Epithelial cell of esophagus (primary cell): ENCODE measurements at places on chromosomes 6 and 20.
A peak's percentile ranks its signal among the peaks of the same experiment; 100 is the strongest.

DNA sequence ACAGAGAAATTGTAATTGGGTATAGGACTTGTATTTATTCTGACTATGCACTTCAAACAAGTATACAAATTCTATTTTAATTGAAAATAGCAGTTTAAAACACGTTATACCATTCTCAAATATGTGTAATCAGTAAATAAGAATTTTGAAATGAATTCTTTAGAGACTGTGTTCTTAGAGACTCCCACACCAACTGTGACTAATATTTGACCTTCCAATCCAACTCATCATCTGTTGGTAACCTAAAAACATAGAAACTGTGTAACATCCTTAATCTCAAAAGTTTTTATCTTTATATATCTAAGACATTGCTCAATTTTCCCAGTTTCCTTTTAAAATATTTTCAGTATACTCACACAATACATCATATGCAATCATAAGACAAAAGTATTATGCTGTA is 83.9 kb downstream of the KHDRBS2 start:
- DNase-seq: no peak

GRCh38 chr6:72420409-72420808 is 201.5 kb upstream of the KCNQ5 start:
- no peak for DNase-seq

DNA sequence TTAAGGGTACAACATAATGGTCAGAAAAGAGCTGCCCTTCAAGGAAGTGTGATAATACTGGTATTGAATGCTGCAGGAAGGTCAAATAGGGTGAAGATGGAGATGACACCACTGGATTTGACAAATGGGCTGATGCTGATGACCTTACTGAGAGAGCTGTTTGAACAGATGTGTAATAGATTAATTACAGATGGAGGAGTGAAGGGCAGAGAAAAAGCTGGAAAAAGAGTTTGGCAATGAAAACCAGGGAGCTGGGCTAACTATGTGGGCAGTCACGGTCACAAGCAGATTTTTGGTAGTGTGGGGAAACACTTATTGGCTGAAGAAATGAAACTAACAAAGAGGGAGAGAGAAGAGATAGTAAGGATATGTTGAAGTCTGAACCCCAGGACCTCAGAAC is 83.6 kb upstream of the ENPP5 start:
- DNase-seq: no peak

GRCh38 chr6:163717106-163717764 is 302.7 kb downstream of the QKI start:
- no peak for DNase-seq

DNA sequence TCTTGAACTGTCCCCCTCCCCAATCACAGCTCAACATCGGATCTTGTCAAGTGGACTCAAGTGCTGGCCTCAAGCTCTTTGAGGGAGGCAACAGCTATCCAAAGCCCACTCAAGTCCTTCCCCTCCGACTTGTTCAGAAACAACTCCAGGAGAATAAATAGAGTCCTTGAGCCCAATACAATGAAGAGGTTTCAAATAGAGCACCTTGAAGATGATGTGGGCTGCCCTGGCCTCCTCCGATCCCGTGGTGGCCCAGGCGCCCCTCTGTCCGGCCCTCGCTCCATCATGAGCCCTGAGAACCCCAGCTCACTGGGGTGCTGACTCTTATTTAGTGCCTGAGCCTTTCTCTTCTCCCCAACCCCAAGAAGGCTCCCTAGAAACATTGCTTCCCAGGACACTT is 164.3 kb upstream of the PMEPA1 start:
- DNase-seq: no peak

GRCh38 chr6:130945401-130945919 is 117.6 kb downstream of the EPB41L2 start:
- DNase-seq: peak; percentile 3

DNA sequence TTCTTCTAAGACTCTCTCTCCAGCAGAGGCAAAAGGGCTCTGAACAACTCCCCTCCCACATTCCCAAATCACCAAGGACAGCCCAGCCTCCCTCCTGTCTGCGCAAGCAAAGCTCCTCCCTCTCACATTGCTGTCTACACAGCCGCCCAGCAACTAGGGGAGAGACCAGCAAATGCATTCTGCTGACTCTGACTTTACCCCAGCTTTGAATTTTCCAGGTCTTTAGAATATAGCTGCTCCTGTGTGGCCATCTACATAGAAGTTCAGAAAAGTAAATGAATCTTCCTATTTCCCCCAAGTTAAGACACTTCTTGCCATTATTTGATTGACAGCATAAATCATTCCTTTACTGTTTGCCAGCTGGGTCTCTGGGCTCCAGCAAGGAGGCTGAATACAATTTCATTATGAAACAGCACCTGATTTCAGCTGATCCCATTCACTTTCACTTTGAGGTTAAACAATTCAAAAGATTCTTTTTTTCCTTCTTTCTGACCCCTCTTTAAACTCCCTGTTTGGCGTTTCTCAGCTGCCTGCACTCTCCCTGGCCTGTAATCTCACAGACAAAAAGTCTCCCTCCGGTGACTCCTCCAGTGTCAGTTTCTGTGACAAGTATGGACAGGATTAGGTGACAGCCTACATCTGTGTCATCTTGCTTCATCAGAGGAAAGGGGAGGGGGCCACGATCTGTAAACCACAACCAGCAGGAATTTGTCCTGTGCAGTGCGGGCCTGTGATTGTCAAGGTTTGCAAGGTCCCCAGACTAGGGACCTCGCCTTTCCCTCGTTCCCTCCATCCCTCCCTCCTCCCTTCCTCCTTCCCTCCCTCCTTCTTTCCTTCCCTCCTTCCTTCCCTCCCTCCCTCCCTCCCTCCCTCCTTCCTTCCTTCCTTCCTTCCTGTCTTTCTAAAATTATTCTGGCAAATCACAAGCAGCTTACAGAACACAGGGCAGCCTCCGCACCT is 205.6 kb upstream of the RIN2 start:
- peak; percentile 30 for DNase-seq

DNA sequence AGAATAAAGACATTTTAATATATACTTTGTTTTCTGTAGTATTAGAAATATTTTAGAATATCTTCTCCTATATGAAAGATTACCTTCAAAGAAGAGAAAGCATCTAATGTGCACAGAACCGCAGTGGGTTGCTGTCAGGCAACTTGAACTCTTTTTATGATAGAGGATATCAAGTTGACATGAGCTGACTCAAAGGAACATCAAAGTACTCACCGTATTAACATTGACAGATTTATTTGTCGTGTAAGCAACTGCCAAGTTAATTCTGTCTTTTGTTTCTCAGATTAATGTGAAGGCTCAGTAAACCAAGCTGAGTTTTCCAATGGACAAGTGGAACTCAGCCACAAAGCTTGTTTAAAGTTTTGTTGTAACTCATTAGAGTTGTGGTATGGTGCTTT is 2.2 kb upstream of the GINM1 start:
- no peak for DNase-seq

DNA sequence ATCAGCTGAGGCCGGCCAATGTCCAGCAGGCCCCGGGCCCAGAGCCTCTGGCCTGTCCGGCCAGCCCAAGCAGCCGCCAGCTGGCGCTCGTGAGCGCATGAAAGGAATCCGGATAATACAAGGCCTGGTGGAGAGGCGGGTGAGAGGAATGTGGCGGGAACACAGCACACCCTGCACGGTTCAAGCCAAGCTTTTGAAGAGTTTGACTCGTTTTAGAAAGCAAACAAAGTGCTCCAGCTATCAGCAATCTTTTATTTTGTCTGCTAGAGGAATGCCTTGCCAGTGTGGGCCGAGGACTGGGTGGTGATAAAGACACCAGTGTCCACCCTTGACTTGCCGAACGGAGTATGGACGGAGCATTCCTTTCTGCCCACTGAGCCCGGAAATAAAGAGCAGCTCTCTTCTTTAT is 9.3 kb upstream of the NEDD9 start:
- DNase-seq: no peak

GRCh38 chr6:47714802-47715201 is 16.4 kb downstream of the ADGRF4 start:
- DNase-seq: no peak

- no peak for DNase-seq
These were observed 614.9 kb downstream of the CDH26 start for GRCh38 chr20:60573003-60573680.

GRCh38 chr6:84197708-84198107 is 29.7 kb downstream of the CEP162 start:
- DNase-seq: no peak

- peak; percentile 47 for DNase-seq
These were observed 246.7 kb downstream of the CD109 start for GRCh38 chr6:73942592-73943186.

DNA sequence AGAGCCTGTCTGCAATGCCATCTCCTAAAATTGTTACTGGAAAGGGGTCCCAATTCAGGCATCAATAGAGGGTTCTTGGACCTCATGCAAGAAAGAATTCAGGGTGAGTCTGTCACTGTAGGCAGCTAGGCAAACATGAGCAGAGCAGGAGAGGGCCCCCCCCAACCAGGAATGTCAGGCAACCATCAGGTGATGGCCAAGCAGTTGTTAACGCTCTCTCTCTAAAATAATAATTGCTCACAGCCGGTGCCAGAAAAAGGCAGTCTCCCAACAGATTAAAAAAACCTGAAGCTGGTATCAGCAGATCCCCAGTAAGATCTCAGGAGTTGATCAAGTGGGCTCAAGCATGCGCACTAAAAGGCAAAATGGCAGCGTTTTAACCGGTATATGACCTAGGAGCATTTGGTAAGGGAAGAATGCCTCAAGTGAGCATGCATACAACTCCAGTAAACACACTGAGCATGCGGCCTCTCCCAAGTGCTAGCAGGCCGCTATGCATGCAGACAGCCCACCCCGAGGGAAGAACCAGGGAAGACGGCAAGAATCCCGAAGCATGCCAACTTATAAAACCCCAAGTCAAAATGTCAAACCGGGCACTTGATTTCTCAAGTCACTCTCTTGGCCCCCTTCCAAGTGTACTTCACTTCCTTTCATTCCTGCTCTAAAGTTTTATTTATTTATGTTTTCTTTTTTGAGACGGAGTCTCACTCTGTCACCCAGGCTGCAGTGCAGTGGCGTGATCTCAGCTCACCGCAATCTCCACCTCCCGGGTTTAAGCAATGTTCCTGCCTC is 44.0 kb upstream of the RNGTT start:
- DNase-seq: peak; percentile 13

DNA sequence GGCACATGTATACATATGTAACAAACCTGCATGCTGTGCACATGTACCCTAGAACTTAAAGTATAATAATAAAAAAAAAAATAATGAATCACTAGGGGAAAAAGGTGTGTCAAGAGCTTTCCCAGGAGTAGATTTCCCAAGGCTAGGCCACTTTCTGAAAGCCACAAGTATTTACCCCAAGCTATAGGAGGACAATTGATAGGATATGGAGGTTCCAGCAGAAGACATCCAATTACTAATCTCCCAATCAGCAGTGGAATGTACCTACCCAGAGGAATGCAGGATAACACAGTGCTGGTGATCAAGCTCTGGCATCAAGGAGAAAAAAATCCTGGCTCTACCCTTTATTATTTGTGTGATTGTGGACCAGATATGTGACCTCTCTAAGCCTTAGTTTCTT is 562.7 kb downstream of the RFPL4B start:
- DNase-seq: peak; percentile 56

GRCh38 chr20:15886250-15886649 is 687.0 kb downstream of the KIF16B start:
- DNase-seq: no peak

GRCh38 chr6:41371461-41371991 is 36.1 kb downstream of the NCR2 start:
- peak; percentile 7 for DNase-seq

DNA sequence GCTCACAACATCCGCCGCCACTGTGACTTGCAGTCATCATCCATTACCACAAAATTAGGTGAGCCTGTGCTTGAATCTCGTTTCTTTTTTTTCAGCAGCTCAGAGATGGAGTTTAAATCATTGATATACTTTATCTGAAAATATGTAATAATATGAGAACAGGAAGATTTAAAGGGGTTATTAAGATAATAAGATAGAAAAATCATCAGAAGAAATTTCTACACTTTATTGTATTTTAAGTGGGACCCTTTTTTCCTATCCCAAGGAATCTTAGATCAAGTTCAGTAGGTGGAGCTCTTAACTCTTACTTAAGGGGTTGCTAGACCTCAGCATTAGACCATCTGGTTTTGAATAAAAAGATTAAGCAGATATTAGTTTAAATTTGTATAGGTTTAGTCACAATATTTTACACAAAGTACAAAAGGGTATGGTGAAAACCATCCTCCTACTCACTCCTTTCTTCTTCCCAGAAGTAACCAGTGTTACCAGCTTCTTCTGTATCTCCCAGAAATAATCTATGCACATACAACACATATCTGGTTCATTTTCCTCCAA is 9.4 kb upstream of the NCOA7 start:
- no peak for DNase-seq

DNA sequence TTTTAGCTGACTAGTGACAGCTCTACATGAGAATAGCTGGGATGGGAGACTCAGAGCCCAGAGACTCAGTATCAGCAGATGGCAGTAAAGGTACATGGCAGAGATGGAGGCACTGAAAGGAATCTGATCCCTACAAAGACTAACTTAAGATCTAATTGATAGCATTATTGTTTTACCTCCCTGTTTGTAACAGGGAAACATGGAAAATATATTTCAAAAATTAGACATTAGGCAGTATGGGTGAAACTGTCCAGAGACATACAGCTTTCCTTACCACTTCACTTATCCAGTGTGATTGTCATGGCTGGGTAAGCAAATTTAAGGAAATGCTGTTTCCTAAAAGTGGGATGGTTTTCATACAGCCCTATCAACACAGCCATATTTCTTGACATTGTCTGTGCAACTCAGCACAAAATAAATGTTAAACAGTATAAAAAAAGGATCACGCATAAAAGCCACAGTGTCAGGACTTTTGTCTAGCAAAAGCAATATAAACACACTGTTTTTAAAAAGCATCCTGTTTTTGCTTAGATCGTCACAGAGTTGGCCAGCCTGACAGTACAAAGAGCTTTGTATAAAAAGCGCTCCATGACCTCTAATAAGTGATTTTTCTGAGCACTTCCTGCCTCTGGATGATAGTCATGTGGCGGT is 376.9 kb downstream of the PHF3 start:
- DNase-seq: peak; percentile 75

- DNase-seq: no peak
These were observed 53.0 kb downstream of the MYH7B start for GRCh38 chr20:35008411-35009342.

DNA sequence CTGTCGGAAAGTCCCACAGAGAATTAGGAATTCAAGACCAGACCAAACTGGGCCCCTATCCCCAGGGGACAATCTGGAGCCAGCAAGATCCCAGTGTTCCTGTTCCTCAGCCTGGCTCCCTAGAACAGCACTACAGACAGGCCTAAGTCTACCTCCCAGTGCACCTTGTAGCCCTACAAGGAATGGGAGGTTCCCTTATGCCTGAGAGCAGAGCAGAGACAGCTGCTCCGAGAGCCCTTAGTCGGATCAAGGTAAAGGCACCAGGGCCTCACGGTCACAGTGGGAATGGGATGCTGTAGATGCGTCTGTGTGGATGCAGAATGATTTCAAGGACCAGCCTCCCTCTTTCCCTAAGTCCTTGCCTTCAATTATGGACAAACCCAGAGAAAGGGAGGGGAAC is 204.5 kb upstream of the STXBP5 start:
- no peak for DNase-seq

- DNase-seq: peak; percentile 85
These were observed 44.5 kb upstream of the STMND1 start for GRCh38 chr6:17057322-17057721.
